NCI-H1694 (cell line): ENCODE measurements at places on chromosomes 1 and 21.

- DNase-seq = peak; percentile 39
Measured at GRCh38 chr1:27366411-27367159, at the start of gene MAP3K6. MAP3K6 (minus strand) TSS chr1:27366961; CDS start chr1:27366597, 364 bp downstream.

DNA sequence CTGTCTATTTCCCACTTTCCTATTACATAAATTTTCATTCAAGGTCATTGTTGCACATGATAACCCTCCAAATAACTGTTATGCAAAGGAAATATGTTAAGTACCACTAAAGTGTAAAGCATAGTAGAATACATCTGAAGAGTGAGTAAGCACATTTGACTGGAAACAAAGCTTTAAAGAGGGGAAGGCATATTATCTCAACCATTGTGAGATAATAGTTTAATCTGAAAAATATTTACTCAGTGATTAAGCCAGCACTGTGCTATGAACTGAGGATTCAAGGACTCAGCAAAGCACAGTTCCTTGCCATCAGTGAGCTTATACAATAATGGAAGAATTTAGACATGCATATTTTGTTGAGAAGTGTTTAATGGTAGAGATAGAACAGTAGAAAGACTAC is 127.4 kb downstream of the HMCN1 start:
- DNase-seq = no peak

DNA sequence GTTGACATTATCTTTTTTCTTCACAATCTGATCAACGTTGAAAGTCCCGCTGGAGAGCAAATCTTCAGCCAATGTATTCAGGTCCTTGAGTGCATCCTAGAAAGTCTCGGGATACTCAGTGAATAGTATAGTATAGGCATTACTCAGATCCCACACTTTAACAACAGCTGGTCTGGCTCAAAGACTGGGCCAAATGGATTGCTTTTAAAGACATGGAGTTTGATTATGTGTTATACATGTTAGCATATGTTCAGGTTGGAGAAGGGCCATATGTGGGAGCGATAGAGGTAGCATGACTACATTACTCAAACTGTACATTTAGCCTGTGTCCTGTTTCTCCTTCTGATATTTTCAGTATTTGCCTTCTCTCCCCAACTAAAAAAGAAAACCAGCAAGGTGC is 33.1 kb downstream of the OR10Z1 start:
- no peak for DNase-seq

GRCh38 chr1:37844536-37844935 is 14.9 kb downstream of the MTF1 start:
- DNase-seq = no peak

DNA sequence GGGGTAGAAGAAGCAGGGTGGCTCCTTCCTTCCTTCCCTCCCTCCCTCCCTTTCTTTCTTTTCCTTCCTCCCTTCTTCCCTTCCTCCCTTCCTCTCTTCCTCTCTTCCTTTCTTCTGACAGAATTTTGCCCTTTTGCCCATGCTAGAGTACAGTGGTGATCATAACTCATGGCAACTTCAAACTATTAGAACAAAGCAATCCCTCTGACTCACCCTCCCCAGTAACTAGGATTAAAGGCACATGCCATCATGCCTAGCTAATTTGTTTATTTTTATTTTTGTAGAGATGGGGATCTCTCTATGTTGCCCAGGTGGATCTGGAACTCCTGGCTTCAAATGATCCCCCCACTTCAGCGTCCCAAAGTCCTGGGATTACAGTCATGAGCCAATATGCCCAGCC is 10.0 kb upstream of the RPE65 start:
- no peak for DNase-seq
